ENCODE measurements at places on chromosomes 3 and 15.
A peak's percentile ranks its signal among the peaks of the same experiment; 100 is the strongest.

GRCh38 chr3:194140520-194141414, 4.8 kb downstream of the HES1 start:
- H3K27me3 ChIP-seq: peaks cover 9% of the 10 kb centered on the region
- H3K4me1 ChIP-seq: peaks cover 23% of the 10 kb centered on the region
- DNase-seq: no peak
- no peak overlapping the region for H3K4me3 ChIP-seq
- no peaks in the 10 kb centered on the region for H3K36me3 ChIP-seq
- peak overlapping the region; percentile 43 for H3K27ac ChIP-seq

DNA sequence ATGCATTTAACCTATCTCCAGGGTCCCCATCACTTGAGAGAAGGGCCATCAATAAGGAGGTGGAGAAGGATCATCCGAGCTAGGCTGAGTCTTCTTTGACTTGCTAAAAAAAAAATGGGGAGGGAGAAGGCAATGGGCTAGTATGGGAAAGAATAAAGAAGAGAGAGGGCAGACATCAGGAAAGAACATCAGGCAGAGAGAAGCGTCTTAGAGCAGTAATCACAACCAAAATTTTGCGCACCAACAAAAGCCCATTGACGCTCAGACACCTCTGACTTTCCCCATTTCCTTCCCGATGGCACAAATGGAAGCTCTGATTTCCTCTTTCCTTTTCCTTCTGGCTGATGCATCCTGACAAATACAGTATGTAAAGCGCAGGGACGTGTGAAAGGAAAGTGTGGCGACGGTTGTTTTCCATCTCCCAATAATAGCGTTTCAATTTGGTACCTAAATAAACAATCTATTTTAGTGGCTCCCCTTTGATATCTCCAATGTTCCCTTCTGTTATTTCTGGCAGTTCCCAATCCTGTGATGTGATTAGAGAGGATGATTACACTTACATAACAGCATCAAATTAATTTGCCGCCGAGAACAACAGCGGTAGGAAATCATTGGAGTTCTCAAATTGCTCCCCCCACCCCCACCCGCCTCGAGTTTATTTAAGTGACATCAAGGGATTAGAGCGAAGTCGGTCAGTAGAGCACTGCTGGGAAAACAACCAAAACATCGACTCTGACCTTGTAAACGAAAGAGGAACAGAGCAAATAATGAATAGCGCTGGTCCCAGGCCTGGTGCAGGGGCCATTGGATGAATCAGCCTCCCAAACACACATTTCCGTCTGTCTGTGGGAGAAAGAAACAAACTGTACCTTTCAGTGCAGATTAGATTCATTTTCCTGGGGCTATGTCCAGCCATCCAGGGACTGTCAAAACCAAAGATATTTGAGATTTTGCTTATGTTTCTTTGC, 273.3 kb upstream of the ICE2 start:
- H3K27me3 ChIP-seq: no peaks in the 10 kb centered on the region
- H3K4me3 ChIP-seq: peak overlapping the region; percentile 27
- H3K4me1 ChIP-seq: no peaks in the 10 kb centered on the region
- H3K36me3 ChIP-seq: no peaks in the 10 kb centered on the region

DNA sequence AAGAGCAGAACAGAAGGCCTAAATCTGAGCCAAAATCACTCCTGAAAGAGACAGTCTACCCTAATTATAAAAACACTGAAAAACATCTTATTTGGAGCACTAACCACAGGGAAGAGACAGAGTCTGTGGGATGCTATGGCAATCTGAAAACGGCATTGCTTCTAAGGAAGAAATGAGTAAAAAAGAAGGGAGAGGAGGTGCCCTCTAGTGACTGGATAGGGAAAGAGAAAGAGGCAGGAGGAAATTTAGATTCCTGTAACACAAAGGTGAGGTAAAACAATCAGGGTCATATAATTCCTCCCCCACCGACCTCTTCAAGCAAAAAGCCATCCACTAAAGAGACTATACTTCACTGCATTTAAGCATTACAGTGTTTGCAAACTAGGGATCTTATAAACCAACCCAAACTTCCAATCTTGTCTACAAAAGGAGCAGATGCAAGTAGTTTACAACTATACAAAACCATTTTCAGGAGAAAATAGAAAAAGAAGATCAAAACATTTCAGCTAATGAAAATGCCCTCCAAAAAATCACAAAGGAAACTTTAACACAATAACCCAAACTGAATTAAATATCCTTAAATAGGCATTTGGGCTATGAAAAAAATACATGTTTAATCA, 32.6 kb downstream of the HACD2 start:
- no peaks in the 10 kb centered on the region for H3K27me3 ChIP-seq
- no peaks in the 10 kb centered on the region for H3K4me1 ChIP-seq
- no peak overlapping the region for H3K4me3 ChIP-seq
- no peak overlapping the region for H3K27ac ChIP-seq
- DNase-seq: no peak

- H3K27ac ChIP-seq: no peak overlapping the region
- H3K4me3 ChIP-seq: no peak overlapping the region
- H3K27me3 ChIP-seq: peaks cover 7% of the 10 kb centered on the region
- no peaks in the 10 kb centered on the region for H3K4me1 ChIP-seq
Observed at GRCh38 chr3:100697723-100698285, 11.5 kb upstream of the TFG start.

DNA sequence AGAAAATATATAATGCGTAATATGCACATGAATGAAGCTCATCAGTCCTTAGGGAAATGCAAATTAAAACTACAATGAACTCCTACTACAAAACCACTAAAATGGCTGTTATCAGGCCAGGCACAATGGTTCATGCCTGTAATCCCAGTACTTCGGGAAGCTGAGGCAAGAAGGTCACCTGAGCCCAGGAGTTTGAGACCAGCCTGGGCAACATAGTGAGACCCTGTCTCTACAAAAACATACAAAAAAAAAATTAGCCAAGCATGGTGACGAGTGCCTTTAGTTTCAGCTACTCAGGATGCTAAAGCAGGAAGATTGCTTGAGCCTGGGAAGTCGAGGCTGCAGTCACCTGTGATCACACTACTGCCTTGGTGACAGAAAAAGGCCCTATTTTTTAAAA, 85.2 kb downstream of the MAP4 start:
- H3K36me3 ChIP-seq: peaks cover 3% of the 10 kb centered on the region
- no peaks in the 10 kb centered on the region for H3K27me3 ChIP-seq
- DNase-seq: no peak
- H3K27ac ChIP-seq: no peak overlapping the region
- H3K4me1 ChIP-seq: no peaks in the 10 kb centered on the region

GRCh38 chr3:17891139-17891856, 148.9 kb upstream of the TBC1D5 start:
- no peaks in the 10 kb centered on the region for H3K27me3 ChIP-seq
- no peak overlapping the region for H3K27ac ChIP-seq
- no peak overlapping the region for H3K4me3 ChIP-seq
- peak; percentile 61 for DNase-seq

DNA sequence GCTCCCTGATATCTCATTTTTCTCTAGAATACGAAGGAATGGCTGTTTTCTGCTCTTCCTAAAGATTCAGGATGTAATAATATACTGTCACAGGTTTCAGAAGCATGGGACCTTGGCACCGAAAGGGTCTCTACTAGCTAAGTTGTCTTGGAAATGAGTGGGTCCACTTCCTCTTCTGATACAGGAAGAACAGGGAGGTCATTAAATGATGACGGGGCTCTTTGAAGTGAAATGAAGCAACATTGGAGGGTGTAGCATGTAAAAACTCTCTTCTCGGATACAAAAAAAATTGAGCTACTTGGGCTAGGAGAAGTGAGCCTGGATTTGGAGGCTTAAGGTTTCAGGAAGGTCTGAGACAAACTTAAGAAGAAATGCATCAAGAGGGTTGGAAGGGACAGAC, 349.8 kb upstream of the TPRG1 start:
- no peaks in the 10 kb centered on the region for H3K27me3 ChIP-seq
- no peak for DNase-seq
- H3K36me3 ChIP-seq: no peaks in the 10 kb centered on the region
- H3K4me3 ChIP-seq: no peak overlapping the region
- no peaks in the 10 kb centered on the region for H3K4me1 ChIP-seq

GRCh38 chr15:82986442-82986780, 401 bp downstream of the RAMAC start:
- H3K27ac ChIP-seq: peak overlapping the region; percentile 77
- no peak for DNase-seq
- no peaks in the 10 kb centered on the region for H3K27me3 ChIP-seq
- H3K4me1 ChIP-seq: peaks cover 6% of the 10 kb centered on the region
- H3K36me3 ChIP-seq: no peaks in the 10 kb centered on the region

GRCh38 chr3:53243165-53243564, 12.7 kb downstream of the TKT start:
- H3K27me3 ChIP-seq: no peaks in the 10 kb centered on the region
- DNase-seq: peak; percentile 65
- peaks cover 17% of the 10 kb centered on the region for H3K4me1 ChIP-seq
- peak overlapping the region; percentile 34 for H3K27ac ChIP-seq

DNA sequence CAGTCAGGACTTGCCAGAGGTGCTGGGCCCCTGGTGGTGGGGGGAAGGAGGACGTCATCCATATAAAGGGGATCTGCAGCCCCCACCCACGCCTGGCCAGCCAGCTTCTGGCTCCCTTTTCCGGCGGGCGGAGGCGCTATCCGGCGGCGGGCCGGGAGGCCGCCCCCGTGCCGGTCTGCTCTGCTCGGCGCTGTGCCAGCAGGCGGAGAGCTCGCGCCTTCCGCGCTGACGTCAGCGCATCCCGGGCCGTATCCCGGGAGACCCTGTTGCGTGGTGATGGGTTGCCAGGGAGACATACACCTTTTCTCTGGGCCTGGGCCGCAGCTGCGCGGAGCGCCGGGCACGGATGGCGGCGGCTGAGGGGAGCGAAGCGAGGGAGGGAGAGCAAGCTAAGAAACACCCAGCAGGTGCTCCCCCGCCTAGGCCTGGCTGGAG, 1.1 kb downstream of the FAM131A start:
- peak overlapping the region; percentile 92 for H3K27ac ChIP-seq
- peaks cover 29% of the 10 kb centered on the region for H3K4me1 ChIP-seq
- peak overlapping the region; percentile 72 for H3K4me3 ChIP-seq
- peaks cover 14% of the 10 kb centered on the region for H3K36me3 ChIP-seq
- DNase-seq: peak; percentile 83

DNA sequence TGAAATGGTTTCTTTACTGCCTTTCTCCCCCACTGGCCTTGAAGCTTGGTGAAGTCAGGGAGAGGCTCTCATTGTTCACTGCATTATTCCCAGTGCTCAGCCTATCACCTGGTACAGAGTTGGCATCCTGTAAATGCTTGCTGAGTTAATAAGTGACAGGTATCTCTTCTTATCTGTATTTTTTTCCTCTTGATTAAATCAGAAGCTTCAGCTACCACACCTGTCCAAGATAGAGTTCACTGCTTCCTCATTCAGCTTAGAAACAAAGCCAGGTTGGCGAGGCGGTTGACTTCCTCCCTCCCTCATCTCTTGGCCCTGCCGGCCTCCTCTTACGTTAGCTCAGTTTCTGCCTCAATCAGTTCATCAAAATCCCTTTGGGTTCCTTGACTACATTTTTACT, 142.8 kb downstream of the LIPC start:
- no peaks in the 10 kb centered on the region for H3K27me3 ChIP-seq
- no peaks in the 10 kb centered on the region for H3K4me1 ChIP-seq
- no peak overlapping the region for H3K4me3 ChIP-seq
- H3K36me3 ChIP-seq: no peaks in the 10 kb centered on the region
- no peak overlapping the region for H3K27ac ChIP-seq

DNA sequence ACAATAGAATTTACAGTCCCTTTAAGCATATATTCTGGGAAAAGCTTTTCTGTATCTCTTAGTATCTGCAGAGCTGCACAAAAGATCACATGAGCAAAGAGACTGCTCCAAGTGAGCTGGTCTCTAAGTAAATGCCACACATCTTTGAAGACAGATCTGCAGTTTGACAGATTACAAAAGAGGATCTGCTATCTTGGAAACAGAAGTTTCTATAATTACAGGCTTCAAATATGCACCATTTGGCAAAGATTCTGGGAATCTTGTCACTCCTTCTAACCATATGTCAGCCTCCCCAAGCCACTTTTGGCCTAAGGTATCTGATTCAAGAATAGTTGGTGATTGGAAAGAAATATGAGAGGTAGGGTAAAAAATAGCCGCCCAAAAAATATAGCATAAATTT, 9.6 kb upstream of the CFAP44 start:
- no peak overlapping the region for H3K27ac ChIP-seq
- no peak for DNase-seq

DNA sequence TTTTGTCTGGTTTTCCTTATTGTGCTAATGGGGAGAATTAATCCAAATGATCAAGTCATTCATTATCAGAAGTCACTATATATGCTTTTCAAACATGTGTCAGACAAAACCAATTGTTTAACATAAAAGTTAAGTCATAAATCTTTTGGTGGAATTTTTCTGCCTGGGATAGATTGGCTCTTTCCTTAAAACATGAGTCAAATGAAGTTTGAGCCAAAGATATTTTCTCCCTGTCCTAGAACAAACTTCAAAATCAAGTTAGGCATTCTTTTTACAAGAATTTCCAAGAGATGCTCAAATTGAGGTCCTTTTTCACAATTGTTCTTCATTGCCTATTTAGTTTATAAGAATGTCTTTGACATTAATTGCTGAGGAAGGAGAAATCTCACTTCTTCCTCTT, 138.3 kb downstream of the UACA start:
- H3K36me3 ChIP-seq: no peaks in the 10 kb centered on the region
- no peak overlapping the region for H3K27ac ChIP-seq
- DNase-seq: no peak
- H3K27me3 ChIP-seq: no peaks in the 10 kb centered on the region

DNA sequence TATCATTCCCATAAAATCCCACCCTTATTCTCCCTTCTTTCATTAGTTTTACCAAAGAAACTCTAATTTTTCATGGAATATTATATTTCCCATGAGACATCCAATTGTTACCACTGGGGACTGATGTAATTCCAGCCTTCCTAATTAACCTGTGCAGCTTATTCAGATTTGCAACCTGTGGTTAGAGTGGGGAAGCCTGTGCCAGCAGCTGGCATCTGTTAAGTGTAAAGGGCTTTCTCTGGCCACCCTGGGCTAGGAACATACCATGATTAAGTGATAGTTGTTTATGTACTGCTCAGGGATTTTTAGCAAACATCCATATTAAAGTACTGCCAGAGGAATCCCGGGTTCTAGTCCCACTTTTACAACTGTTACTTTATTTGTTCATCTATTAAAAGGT, 78.2 kb downstream of the TPRG1 start:
- no peak for DNase-seq
- H3K4me3 ChIP-seq: no peak overlapping the region
- no peaks in the 10 kb centered on the region for H3K27me3 ChIP-seq

DNA sequence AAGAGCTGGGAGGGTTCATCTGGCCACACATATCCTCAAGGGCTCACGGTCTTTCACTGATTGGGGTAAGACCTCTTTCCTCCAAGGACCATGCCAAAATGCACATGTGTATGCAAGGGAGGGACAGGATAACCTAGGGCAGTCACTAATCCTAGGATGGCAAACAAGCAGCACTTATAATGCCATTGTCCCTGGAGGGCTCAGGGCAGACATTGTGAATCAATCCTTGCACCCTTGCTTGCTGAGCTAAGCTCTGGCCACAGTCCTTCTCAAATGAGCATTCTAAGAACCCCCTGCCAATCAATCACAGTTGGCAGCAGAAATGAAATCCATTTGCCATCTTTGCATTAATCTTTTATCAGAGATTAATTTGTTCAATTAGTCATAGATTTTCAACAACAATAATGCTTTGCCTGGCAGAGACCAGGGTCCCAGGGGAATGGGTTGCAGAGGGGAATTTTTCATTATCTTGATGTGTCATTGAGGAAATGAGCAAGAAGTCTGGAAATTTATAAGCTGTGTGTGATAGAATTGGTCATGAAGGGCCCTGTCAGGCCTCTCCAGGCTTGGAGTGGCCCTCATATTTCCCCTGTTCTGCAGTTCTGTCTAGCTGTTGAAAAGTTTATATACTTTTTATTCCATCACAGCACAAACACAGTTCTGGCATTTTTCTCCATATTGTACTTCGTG, 57.2 kb upstream of the KY start:
- H3K4me3 ChIP-seq: no peak overlapping the region
- no peaks in the 10 kb centered on the region for H3K4me1 ChIP-seq
- H3K36me3 ChIP-seq: no peaks in the 10 kb centered on the region
- no peak overlapping the region for H3K27ac ChIP-seq
- no peak for DNase-seq
- H3K27me3 ChIP-seq: no peaks in the 10 kb centered on the region
